Activated CD4-positive, CD25-positive, alpha-beta regulatory T cell treated with anti-CD3 and anti-CD28 coated beads, Interleukin-2, amount 50 U/mL, for 72 hours (primary cell): ENCODE measurements at places on chromosomes 12 and 14.

DNA sequence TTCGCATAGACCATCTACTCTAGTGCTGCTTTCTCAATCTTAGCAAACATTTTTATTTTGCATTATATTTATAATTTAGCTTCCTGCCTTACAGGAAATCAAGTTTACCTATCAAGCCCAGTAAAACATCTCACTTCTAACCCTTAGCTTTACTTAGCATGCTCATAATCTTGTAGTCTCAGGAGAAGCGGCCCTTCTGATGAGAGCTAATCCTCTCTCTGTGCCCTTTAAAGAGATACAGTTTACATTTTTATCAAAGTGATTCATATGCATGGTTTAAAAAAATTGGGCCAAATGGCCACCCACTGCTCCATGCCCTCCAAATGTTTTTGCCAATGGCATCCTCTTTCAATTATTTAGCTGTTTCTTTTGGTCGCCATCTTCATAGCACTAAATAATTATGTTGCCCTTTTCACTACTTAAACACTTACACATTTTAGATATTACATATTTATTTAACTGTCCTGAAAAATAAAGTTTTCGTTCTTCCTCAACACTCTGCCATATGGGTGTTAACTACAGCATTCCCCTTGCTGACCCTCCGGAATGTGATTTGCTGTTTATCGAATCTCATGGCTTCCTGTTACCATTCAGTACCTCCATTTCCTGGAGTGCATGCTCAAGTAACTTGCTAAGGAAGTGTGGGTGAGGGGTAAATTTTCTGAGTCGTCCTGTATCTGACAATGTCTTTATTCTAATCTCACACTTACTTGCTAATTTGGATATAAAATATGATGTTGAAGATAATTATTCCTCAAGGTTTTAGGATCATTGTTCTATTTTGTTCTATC is 29.3 kb downstream of the YLPM1 start:
- no peak for DNase-seq

DNA sequence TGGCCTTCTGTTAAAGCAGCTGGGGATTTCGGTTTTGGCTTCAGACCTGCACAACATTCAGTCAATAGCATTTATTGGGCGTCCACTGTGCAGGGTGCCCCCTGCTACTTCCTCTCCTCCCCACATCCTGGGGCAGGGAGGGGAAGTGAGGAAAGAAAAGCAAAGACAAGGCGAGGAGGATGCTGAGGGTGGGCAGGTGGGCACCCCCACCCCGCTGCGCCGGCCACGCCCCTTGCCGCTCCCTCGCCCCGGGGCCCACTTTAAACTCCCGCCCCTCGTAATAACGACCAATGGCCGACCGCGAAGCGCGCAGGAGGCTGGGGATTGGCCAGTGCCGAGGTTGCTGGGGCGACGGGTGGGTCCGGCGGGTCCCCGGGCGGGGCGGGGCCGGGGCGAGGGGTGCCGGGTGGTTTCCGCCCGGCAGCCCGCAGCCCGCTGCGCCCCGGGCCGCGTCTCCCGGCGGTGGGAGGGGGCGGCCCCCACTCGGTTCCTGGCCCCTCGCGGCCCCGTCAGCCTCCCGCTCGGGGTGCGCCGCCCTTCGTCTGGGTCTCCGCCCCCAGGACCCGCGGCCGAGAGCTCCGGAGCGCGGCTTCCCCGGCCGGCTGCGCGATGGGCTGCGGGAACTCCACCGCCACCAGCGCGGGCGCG is at the start of gene C12orf75:
Gene C12orf75, plus strand, starts transcription at position 409 of the 648 bp plus-strand sequence. Its CDS starts 201 bp downstream, at position 610.
- DNase-seq: peak; percentile 83

GRCh38 chr14:103349982-103350381 is 15.9 kb downstream of the EIF5 start:
- no peak for DNase-seq

- no peak for DNase-seq
Observed at GRCh38 chr12:33588725-33589405, 149.2 kb upstream of the SYT10 start.

DNA sequence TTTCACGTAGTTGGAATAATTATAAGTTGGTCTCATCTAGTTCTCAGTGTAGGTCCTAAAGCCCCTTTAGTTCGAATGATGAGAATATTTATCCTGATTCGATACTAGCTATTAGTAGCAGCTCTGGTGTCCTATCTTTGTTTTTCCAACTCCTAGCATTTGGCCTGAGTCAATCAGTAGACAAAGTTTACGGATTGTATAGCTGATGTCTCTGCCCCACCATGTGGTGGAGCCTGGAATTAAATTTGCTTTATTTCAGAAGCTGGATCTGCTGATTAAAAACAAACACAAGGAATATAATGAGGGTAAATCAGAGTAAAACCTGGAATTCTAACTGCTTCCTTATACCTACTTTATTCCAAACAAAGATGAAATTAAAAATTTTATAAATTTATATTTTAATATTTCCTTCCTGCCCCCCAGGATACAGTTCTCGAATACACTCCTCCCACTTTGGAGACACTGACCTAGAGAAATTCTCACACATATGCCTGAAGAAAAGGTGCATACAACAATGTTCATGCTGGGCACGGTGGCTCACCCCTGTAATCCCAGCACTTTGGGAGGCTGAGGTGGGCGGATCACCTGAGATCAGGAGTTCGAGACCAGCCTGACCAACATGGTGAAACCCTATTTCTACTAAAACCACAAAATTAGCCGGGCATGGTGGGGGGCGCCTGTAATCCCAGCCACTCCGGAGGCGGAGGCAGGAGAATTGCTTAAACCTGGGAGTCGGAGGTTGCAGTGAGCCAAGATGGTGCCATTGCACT is 7.6 kb upstream of the BRMS1L start:
- DNase-seq: no peak

DNA sequence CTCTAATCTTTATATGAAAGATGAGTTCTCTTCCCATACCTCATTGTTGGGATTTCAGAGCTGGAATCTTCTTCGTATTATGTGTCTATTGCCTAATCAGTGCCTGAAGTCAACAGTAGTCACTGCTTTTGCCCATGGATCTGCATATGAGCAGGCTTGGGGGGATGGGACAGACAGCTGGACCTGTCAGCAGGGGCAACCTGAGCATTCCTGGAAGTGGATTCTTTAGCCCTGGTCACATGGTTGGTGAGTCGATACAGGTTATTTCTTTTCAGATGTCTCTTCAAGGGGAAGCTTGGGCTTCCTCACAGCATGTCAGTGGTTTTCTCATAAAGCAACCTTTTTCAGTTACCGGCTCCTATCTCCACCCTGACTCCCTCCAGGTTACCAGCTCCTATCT is 97.3 kb upstream of the RBM19 start:
- no peak for DNase-seq

DNA sequence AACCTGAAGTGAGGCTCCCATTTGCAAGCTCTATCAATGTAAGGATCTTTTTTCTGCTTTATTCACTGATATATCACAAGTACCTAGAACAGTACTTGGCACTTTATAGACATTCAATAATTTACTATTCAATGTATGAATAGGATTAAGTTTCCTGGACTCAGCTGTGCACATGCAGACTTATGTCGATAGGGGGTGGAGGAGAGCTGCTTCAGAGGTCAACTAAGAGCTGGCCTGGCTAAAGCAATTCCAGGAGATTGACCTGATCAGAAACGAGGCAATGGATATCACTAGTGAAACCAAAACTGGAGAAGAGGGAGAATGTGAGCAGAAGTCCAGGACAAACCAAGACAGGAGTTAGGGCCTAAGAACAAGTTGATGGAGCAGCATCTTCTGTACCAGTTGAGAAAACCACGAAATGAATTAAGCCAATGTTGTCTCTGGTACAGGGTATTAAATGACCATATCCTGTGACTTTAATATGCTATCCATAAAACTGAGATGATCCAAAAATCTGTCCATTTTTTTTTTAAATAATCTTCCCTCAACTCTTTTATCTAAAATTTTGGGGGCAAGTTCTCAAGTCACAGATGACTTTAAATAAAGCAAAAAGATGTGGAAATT is 169.2 kb downstream of the PIK3C2G start:
- no peak for DNase-seq

- DNase-seq: no peak
Observed at GRCh38 chr12:50569876-50570275, 65.1 kb downstream of the DIP2B start.

DNA sequence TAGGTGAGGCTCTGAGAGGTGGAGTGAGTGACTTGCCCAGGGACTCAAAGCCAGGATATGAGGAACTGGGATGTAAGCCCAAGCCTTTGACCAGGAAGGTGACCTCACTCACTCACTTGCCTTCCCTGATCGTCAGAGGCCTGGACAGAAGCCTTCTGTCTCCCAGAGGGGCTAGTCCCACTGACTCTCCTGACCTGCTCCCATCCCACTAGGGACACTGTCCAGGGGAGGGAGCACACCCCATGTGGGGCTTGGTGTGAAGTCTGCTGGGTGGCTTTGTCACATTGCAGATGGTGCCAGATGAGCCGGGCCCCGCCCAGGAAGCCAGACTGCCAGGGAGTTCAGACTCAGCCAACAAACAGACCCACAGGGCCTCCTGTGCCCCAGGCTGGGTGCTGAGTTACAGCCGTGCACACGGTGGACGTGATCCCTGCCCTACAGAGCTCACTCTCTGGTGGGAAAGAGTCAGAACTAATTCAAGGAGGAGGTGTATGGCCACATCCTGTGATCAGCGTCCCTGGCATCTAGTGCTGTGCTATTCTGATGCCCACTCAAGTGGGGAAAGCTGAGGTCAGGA is 28.3 kb downstream of the MMAB start:
- no peak for DNase-seq

GRCh38 chr12:124130691-124131591 is 157.9 kb downstream of the ZNF664 start:
- DNase-seq: no peak

DNA sequence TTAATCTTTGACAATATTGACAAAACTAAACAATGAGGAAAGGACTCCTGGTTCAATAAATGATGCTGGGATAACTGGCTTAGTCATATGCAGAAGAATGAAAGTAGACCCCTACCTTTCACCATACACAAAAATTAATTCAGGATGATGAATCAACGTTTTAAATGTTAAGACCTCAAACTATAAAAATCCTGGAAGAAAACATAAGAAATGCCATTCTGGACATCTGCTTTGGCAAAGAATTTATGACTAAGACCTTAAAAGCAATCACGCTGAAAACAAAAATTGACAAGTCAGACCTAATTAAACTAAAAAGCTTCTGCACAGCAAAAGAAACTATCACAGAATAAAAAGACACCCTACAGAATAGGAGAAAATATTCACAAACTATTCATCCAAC is 97.4 kb downstream of the LMNTD1 start:
- DNase-seq: no peak

- DNase-seq: peak; percentile 32
Observed at GRCh38 chr12:48956279-48957140, 777 bp downstream of the ARF3 start.

DNA sequence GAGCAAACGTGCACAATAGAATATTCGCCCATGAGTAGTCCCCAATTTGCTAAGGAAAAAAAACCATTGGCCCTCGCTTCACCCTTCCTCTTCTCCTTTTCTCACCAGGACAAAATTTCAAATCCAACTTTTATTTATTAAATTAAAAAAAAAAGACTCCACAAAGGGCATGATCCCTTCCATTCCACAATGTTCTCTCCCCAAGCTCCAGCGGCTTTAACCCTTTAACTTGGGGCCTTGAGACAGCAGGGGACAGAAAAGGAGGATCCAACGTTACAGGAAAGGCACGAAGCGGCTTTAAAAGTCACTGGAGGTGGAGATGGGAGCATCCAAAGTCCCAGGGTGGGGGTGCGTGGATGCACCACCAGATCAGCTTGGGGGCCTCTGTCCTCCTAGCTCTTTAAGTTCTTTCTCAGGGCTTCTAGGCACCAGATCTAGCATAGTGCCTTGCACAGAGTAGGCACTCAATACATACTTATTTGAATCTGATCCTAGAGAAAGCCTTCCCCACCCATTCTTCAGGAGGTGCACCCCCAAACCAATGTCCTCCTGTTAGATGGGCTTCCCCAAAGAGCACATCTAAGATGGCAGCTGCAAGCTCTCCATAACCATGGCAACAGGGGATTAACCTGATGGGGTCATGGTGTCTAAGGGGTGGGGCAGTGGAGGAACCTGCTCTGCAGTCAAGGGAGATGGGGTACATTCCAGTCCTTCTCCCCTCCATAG is 5.2 kb upstream of the AAAS start:
- DNase-seq: no peak

DNA sequence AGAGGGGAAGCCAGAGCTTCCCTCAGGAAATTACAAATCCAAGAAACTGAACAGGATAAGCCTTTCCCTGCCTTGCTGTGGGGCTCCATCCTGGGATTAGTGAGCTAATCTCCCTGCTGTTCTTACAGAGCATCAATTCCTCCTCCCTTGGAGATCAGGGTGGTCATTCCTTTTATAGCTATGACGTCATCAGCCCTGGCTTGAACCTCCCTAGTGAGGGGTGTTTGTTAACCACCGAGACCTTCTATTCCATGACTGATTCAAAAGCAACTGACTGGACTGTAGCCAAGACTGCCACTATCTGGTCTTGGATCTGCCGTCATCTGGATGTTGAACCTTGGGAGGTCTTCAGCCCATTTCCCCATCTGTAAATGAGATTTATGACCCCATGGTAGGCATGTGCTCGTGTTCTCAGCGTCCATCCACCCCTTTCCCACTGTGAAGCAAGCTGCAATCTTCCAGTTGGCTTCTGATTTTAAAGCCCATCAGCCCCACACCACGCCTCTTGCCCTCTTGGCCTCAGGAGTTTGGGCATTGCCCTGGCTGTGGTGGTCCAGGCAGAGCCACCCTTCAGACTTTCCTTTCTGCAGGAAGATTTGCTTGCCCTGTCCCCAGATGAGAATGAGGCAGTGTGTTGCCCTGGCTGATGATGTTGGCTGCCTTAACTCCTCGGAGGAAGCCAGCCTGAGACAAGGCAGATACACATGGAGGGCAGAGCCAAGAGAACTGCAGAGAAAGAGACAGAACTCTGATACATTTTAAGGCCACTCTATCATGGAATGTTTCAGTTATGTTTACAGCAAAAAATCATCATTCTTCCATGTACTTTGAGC is 59.6 kb upstream of the ACTN1 start:
- DNase-seq: no peak

DNA sequence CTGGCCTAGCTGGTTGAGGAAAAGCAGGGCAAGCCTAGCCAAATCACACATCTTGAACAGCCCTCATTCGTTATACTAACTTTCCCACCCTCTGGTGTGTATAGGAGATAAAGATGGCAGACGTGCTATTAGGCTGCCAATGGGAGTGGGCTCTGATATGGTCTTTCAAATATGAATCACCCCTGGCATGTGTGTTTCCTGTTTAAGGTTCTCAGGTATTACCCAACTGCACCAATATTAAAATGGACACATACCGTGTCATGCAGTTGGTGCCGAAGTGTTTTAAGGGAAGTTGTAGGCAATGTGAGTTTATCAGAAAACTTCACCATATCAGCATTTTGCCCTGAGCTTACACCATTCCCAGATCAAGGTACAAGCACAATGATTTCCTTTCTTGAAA is 33.4 kb downstream of the CHST11 start:
- no peak for DNase-seq

- no peak for DNase-seq
Observed at GRCh38 chr12:108915632-108916133, 35.8 kb downstream of the DAO start.

DNA sequence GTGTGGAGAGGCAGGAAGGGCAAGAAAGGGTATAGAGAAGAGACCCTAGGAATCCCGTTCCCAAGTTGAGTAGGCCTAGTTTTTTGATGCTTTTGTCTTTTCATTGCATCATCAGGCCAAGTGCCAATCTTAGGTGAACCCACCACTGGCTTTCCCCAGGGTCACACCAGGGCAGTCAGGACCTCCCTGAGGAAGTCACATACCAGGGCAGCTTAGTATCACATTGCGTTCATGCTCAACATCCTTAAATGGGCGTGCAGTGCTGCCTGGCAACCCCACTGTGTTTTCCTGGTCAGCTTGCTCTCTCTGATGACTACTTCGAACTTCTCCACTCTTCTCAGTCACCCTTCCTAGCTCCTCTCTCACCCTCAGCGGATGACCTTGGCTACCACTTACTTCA is 9.0 kb downstream of the ASIC1 start:
- no peak for DNase-seq
